Chondrocyte (in vitro differentiated cells): ENCODE measurements at places on chromosomes 13 and 19. TPM values are rescaled to one million over a fixed set of nuclear protein-coding genes. Genes with fewer than 3 reads are reported as not detected.

GRCh38 chr13:114034481-114034891, 60.6 kb upstream of the C13orf46 start:
- DNase-seq, result no peak
- no peaks in the 10 kb centered on the region for H3K27me3 ChIP-seq
- H3K4me3 ChIP-seq, result no peak overlapping the region
- H3K4me1 ChIP-seq, result peaks cover 51% of the 10 kb centered on the region
- H3K27ac ChIP-seq, result peak overlapping the region; percentile 74

Gene TEX29
- total RNA-seq, result 0.59 to 0.94 TPM (median 0.70 TPM) in 3 replicates

Gene NDUFB7
- total RNA-seq, result 126 to 154 TPM (median 128 TPM) in 3 replicates

GRCh38 chr13:113059891-113060290, 45.7 kb upstream of the F7 start:
- H3K4me3 ChIP-seq, result no peak overlapping the region
- H3K27me3 ChIP-seq, result peaks cover 3% of the 10 kb centered on the region
- H3K27ac ChIP-seq, result no peak overlapping the region
- H3K4me1 ChIP-seq, result peaks cover 12% of the 10 kb centered on the region

DNA sequence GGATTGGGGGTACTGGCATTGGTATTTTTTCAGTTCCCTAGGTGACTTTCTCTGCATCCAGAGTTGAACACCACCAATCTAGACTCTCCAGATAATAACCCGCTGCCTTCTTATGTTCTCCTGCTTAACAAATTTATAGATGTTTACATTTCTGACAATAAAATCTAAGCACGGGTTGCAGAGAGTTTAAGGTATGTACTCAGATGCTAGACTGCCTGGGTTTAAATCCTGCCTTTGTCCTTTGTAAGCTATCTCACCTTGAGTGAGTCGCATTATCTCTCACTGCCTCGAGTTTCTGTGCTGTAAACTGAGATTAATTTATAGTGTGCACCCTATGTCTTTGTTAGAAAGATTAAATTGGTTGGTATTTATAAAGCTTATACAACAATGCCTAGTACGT, 131.4 kb upstream of the ARGLU1 start:
- no peak overlapping the region for H3K4me3 ChIP-seq
- peaks cover 4% of the 10 kb centered on the region for H3K4me1 ChIP-seq
- H3K36me3 ChIP-seq, result no peaks in the 10 kb centered on the region
- no peak overlapping the region for H3K27ac ChIP-seq
- no peak for DNase-seq
- H3K27me3 ChIP-seq, result peaks cover 2% of the 10 kb centered on the region

Gene VSTM2B
- not detected in 3 replicates for total RNA-seq

DNA sequence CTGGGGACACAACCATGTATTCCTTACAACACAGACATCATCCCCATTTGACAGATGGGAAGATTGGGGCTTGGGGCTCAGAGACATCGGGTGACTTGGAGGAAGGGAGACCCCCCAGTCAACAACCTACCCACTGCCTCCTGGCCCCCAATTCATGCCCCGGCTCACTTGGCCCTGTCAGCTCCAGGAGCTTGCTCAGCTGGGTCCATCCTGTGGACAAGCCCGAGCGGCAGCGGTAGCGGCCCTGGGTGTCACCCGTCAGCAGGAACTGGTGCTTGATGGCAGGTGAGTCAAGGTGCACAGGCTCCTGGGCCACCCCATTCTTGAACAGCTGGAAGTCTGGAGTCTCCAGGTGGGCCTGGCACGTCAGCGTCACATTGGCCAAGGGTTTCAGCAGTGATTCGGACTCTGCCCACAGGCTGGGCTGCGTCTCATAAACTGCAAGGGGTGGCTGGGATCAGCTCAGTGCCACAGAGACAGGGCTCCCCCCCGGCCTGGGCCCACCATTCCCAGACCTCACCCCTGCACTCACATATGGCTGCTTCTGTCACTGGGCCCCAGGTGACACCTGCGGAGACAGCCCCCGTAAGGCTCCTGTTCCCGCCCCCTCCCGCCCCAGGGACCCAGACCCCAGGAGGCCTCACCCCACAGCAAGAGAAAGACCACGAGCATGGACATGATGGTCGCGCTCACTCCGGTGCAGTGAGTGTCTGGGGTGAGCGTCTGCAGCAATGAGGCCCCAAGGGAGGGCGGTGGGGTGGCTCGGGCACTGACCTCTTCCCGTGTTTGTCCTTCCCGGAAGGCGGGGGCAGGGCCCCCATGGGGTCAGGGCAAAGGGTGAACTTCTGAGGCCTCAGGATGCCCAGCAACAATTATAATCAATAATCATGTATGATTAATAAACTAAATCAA, at the start of gene A1BG:
Gene A1BG (minus strand): TSS at position 733 of the 912 bp plus-strand sequence. CDS start 55 bp downstream, at position 678.
- no peak within 1 kb of the TSS for H3K27ac ChIP-seq
- no peak within 1 kb of the TSS for H3K4me3 ChIP-seq
- no peaks in the 10 kb centered on the region for H3K27me3 ChIP-seq
- H3K36me3 ChIP-seq, result peaks cover 8% of the 10 kb centered on the region

GRCh38 chr19:44212866-44213346, 574 bp downstream of the ZNF227 start:
- H3K27me3 ChIP-seq, result no peaks in the 10 kb centered on the region
- peaks cover 8% of the 10 kb centered on the region for H3K36me3 ChIP-seq
- DNase-seq, result no peak
- peaks cover 15% of the 10 kb centered on the region for H3K4me1 ChIP-seq
- H3K4me3 ChIP-seq, result peak overlapping the region; percentile 86

DNA sequence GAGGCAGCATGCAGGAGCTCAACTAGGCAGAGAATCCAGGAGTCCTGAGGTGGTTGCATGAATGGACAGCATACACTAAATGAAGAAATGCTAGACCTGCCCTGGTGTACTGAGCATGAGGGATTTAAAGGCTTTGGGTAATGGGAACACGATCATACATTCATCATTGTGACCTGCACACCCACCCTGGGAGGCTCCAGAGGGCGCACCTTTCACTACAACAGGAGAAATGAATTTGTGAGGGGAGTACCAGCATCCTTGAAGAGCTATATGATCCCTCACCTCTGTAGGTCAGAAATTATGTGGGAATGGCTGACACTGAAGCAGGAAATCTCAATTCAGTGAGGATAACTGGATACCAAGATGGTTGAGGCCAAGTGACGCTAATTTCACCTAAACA, 8.9 kb downstream of the KLK2 start:
- no peak for DNase-seq
- no peak overlapping the region for H3K27ac ChIP-seq
- no peak overlapping the region for H3K4me3 ChIP-seq
- no peaks in the 10 kb centered on the region for H3K4me1 ChIP-seq
- H3K27me3 ChIP-seq, result peaks cover 15% of the 10 kb centered on the region
- no peaks in the 10 kb centered on the region for H3K36me3 ChIP-seq
